Activated CD4-positive, alpha-beta T cell treated with anti-CD3 and anti-CD28 coated beads for 36 hours (primary cell): ENCODE measurements at places on chromosomes 3 and 15. TPM values are rescaled to one million over a fixed set of nuclear protein-coding genes. Genes with fewer than 3 reads are reported as not detected.

The ACTRT3 gene
- 0.40 TPM for total RNA-seq

The PPARG gene
- total RNA-seq = 1.1 TPM

The WDR49 gene
- total RNA-seq = not detected

The PRSS50 gene
- total RNA-seq = not detected

The TMEM266 gene
- total RNA-seq = not detected

The ATP8B4 gene
- 5.0 TPM for total RNA-seq

The SMCO1 gene
- not detected for total RNA-seq

The NPTN gene
- 73.4 TPM for total RNA-seq

The CASR gene
- total RNA-seq = 0.05 TPM

The TLNRD1 gene
- total RNA-seq = 11.2 TPM

The HIGD2B gene
- total RNA-seq = not detected

DNA sequence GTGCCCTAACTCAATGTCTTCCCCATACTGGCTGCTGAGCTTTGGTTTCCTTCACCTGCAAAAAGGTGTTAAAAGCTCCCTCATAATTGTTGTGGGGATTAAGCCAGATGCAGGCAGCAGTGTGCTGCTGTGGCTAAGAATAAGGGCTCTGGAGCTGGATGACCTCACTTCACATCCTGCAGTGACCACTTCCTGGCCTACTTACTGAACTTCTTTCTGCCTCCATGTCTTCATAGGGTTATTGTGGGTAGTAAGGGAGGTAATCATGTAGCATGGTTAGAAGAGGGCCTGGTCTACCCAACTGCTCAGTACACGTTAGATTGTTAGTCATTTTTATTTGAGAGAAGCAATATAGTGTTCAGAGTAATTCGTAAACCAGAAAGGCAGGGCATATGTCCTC lies 18.4 kb downstream of the GYG1 start:
- no peak overlapping the region for H3K27ac ChIP-seq
- peaks cover 4% of the 10 kb centered on the region for H3K4me1 ChIP-seq
- DNase-seq = peak; percentile 38
- H3K36me3 ChIP-seq = peaks cover 43% of the 10 kb centered on the region

- H3K4me3 ChIP-seq = no peak overlapping the region
- no peaks in the 10 kb centered on the region for H3K27me3 ChIP-seq
- H3K27ac ChIP-seq = no peak overlapping the region
- H3K36me3 ChIP-seq = no peaks in the 10 kb centered on the region
These were observed 38.6 kb downstream of the GASK1A start for GRCh38 chr3:43017593-43018195.

DNA sequence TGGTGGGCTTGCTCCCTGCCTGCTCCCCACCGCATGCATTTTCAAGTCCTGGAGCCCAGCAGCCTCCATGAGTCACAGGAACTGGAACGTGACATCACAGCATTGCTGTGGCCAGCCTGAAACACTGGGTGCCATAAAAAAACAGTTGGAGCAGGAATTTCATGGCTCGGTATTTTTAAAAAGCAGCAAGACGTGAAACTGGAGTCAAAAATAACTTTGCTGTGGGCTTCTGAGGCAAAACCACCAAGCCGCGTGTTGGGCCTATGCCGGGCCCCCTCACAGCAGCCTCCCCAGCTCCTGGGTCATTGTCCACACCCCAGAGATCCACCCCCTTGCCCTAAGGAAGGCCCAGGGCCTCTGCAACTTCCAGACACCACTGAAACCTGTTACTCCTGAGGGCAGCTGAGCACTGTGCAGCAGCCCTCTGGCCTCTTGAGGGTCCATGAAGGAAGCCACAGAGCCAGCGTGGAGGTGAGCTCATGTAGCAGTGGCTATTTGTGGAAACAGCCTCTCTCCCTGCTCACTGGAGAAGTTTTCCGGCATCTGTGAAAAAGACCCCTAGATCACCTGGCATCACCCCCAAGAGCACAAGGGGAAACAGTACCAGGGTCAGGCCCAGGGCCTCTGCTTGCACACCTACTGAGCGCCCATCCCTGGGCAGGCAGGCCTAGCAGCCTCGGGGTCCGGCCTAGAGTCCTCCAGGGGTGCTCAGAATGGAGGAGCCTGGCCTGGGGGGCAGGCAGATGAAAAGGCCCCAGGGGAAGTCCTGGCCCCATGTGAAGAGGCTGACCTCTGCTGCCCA lies 34.0 kb upstream of the DUSP7 start:
- no peak for DNase-seq
- H3K36me3 ChIP-seq = no peaks in the 10 kb centered on the region
- H3K27ac ChIP-seq = no peak overlapping the region
- H3K27me3 ChIP-seq = no peaks in the 10 kb centered on the region
- no peak overlapping the region for H3K4me3 ChIP-seq
- H3K4me1 ChIP-seq = peaks cover 19% of the 10 kb centered on the region

GRCh38 chr3:113551820-113552219 lies 19.5 kb downstream of the SIDT1 start:
- peaks cover 5% of the 10 kb centered on the region for H3K36me3 ChIP-seq
- no peak overlapping the region for H3K4me3 ChIP-seq
- H3K27ac ChIP-seq = peak overlapping the region; percentile 3
- H3K27me3 ChIP-seq = no peaks in the 10 kb centered on the region
- peaks cover 19% of the 10 kb centered on the region for H3K4me1 ChIP-seq
- DNase-seq = no peak

- peaks cover 43% of the 10 kb centered on the region for H3K36me3 ChIP-seq
- peak overlapping the region; percentile 75 for H3K27ac ChIP-seq
- H3K4me3 ChIP-seq = no peak overlapping the region
- peak; percentile 75 for DNase-seq
- peaks cover 6% of the 10 kb centered on the region for H3K4me1 ChIP-seq
These were observed 15.4 kb downstream of the IDH2 start for GRCh38 chr15:90086868-90087268.

DNA sequence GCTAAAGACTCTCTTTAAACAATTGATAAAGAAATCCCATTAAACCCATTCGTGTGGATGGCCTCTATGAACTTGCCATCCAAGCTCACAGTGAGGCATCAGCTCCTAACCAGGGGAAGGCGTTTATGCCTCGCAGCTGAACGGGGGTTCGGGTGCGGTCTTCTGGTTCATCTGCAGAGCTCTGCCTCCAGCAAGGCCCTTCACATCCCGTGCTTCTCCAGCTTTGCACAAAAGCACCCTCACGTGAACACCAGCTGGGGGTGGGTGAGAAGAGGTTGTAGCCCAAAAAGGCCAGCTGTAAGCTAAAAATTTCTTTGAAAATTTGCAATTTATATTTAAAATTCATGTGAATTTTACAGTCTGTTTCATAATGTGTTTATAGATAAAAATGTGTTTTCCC lies 39.5 kb upstream of the ZNF148 start:
- H3K36me3 ChIP-seq = no peaks in the 10 kb centered on the region
- no peaks in the 10 kb centered on the region for H3K4me1 ChIP-seq
- no peak for DNase-seq

- no peaks in the 10 kb centered on the region for H3K4me1 ChIP-seq
These were observed 50.1 kb downstream of the CNTN4 start for GRCh38 chr3:2148561-2149340.

GRCh38 chr15:99076555-99077308 lies 28.1 kb upstream of the SYNM start:
- DNase-seq = peak; percentile 58
- H3K4me3 ChIP-seq = peak overlapping the region; percentile 65
- H3K27me3 ChIP-seq = peaks cover 10% of the 10 kb centered on the region
- no peaks in the 10 kb centered on the region for H3K36me3 ChIP-seq
- H3K27ac ChIP-seq = peak overlapping the region; percentile 89

- peaks cover 5% of the 10 kb centered on the region for H3K27me3 ChIP-seq
- H3K36me3 ChIP-seq = no peaks in the 10 kb centered on the region
- DNase-seq = no peak
- peaks cover 15% of the 10 kb centered on the region for H3K4me1 ChIP-seq
These were observed 23.6 kb upstream of the ATG7 start for GRCh38 chr3:11248596-11248995.

DNA sequence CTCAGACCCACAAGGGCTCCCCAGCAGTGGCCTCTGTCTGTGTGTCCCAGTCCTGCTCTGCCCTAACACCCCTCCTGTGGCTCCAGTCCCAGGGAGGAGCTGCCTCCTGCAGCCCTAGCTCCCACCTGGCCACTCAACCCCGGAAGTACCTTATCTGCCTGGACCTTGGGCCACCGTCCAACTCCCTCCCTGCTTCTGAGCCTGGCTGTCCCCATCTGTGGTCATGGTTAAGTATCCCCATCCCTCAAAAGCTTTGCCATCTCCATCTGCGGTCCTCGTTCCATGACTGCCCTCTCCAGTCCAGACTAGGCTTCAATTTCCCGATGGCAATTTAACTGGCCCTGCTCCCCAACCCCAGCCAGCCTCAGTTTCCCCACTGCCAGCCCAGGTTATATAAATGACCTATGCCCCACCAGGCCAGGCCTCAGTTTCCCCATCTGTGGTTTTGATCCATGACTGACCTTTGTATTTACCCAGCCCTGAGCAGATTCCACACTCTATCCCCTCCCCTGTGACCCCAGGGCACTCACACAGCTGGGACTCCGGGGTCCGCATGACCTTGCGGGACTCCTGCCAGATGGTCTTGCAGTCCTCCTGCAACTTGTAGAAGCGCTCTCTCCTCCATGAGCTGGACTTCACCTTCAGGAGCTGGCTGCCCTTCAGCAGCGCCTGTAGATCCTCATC lies 9.6 kb downstream of the PLCD1 start:
- no peaks in the 10 kb centered on the region for H3K27me3 ChIP-seq
- H3K36me3 ChIP-seq = peaks cover 23% of the 10 kb centered on the region
- H3K27ac ChIP-seq = no peak overlapping the region
- no peak overlapping the region for H3K4me3 ChIP-seq
- H3K4me1 ChIP-seq = peaks cover 12% of the 10 kb centered on the region

DNA sequence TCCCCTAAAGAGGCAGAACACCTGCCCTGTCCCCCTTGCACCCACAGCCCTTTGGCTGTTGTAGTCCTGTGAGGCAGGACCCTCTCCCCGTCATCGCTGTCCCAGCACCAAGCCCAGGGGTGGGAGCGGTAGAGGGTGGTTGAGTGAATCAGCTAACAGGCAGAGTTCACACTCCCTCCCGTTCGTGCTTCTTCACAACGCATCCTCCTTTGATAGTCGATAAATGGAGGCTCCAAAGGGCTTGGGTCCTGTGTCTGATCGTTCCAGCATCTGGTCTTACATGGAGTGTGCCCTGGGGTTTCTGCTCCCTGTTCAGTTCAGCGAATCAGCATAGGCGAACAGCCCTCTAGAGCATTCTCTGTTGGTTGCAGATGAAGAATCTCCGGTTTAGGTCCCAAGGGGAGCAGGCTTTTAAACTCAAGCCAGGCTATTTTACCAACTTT lies 820 bp upstream of the HMCES start:
- H3K27ac ChIP-seq = peak overlapping the region; percentile 90
- peak overlapping the region; percentile 89 for H3K4me3 ChIP-seq
- no peaks in the 10 kb centered on the region for H3K27me3 ChIP-seq
- peaks cover 46% of the 10 kb centered on the region for H3K36me3 ChIP-seq
- H3K4me1 ChIP-seq = peaks cover 49% of the 10 kb centered on the region
- no peak for DNase-seq

- no peaks in the 10 kb centered on the region for H3K4me1 ChIP-seq
- H3K4me3 ChIP-seq = no peak overlapping the region
- no peak for DNase-seq
- no peaks in the 10 kb centered on the region for H3K36me3 ChIP-seq
These were observed 396.0 kb upstream of the C2CD4B start for GRCh38 chr15:62561059-62561519.

DNA sequence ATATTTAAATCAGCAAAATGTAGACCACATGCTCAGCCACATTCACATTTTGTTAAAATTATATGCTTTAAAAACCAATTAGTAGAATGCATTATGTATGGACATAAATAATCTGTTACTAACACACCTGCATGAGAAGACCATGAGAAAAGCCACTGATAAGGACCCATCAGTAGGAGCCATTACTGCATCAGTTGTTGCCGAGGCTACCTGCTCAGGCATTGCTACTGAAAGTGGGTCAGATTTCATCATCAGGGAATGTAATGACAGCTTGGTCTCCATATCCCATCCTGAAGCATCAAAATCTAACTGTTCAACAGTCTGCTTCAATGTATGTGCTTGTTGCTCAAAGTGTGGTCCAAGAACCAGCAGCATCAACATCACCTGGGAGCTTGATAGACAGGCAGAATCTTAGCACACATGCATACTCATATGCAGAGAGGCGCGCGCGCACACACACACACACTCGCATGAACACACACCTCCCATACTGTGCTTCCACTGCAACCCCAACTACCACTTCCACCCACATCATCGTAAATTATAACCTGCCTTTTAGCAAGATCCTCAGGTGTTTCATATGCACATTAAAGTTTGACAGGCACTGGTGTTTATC lies 72.4 kb upstream of the FOXB1 start:
- no peaks in the 10 kb centered on the region for H3K4me1 ChIP-seq
- no peak overlapping the region for H3K27ac ChIP-seq
- H3K4me3 ChIP-seq = no peak overlapping the region
- H3K36me3 ChIP-seq = no peaks in the 10 kb centered on the region

DNA sequence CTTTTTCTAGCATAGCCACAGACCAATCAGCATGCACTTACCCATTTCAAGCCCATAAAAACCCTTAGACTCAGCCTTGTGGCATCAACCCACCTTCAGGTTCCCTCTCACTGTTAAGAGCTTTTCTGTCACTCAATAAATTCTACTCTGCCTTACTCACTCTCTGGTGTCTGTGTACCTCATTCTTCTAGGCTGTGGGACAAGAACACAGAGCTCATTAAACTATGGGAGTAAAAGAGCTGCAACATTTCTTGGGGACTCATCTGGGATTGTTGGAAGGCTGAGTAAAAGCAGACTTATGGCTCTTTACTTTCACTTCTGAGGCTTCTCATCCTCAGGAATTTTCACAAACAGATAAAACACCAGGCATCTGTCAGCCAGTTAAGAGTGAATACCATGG lies 879.3 kb downstream of the ROBO2 start:
- no peak overlapping the region for H3K4me3 ChIP-seq
- no peaks in the 10 kb centered on the region for H3K27me3 ChIP-seq
- DNase-seq = no peak
- no peak overlapping the region for H3K27ac ChIP-seq

DNA sequence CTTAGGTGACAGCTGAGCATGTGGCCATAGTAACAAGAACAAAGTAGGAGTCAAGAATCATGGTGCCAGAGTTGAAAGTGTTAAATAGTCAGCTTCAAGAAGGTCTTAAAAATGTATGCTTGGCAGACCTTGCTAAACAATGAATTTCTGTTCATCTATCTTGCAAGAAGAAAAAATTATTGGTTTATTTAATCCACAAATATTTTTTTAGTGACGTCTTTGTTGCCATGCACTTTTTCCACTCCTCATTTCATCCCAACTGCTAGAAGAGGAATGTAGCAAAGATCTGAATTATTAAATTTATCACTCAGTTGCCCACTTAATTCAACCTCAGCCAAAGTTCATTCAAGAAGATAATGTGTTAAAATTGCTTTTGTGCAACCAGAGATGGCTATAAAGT lies 3.2 kb upstream of the SLC4A7 start:
- no peak overlapping the region for H3K4me3 ChIP-seq
- H3K4me1 ChIP-seq = peaks cover under 1% of the 10 kb centered on the region
- DNase-seq = no peak

GRCh38 chr3:4395448-4395847 lies 71.6 kb downstream of the SUMF1 start:
- peaks cover 29% of the 10 kb centered on the region for H3K4me1 ChIP-seq
- no peak for DNase-seq
- no peaks in the 10 kb centered on the region for H3K27me3 ChIP-seq
- H3K27ac ChIP-seq = peak overlapping the region; percentile 56
- H3K4me3 ChIP-seq = no peak overlapping the region
- peaks cover 38% of the 10 kb centered on the region for H3K36me3 ChIP-seq

GRCh38 chr15:100760357-100760903 lies 119.2 kb upstream of the ALDH1A3 start:
- H3K36me3 ChIP-seq = no peaks in the 10 kb centered on the region
- no peaks in the 10 kb centered on the region for H3K4me1 ChIP-seq
- no peak overlapping the region for H3K4me3 ChIP-seq
- H3K27me3 ChIP-seq = peaks cover 20% of the 10 kb centered on the region
- no peak for DNase-seq
- no peak overlapping the region for H3K27ac ChIP-seq

- no peaks in the 10 kb centered on the region for H3K27me3 ChIP-seq
- no peak for DNase-seq
- H3K36me3 ChIP-seq = no peaks in the 10 kb centered on the region
These were observed 47.1 kb upstream of the CADPS start for GRCh38 chr3:62922326-62922725.
